Vagina (tissue), 2 donors: ENCODE measurements at places on chromosomes 12 and 14. TPM values are rescaled to one million over a fixed set of nuclear protein-coding genes. Genes with fewer than 3 reads are reported as not detected.

- H3K4me3 ChIP-seq: no peak overlapping the region
- H3K27ac ChIP-seq: no peak overlapping the region
- no peaks in the 10 kb centered on the region for H3K27me3 ChIP-seq
Observed at GRCh38 chr12:119479121-119479561, 114.4 kb upstream of the TMEM233 start.

GRCh38 chr14:101596742-101597141 lies 35.4 kb downstream of the DIO3 start:
- no peak overlapping the region for H3K4me3 ChIP-seq
- no peaks in the 10 kb centered on the region for H3K4me1 ChIP-seq
- no peaks in the 10 kb centered on the region for H3K27me3 ChIP-seq
- no peak overlapping the region for H3K27ac ChIP-seq

DNA sequence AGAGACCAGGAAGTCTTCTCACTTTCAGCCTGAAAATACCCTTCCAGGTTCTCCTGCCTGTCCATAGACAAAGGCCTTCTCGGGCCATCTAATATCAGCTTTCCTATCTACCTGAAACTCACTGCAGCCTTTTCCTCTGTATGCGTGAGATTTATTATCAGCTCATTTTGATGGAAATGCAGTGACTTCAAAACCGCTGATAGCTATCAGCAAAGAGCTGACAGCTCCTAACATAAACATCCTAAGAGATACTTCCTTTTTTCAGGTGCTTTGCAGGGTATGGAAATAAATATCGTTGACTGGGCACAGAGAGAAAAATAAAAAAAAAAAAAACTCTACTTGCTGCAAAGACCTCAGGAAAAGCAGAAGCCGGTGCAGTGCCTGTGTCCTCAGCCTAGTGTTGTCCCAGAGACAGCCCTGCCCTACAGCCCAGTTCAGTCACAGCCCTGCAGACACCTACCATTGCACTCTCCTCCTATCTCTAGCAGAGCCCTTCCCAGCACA lies 215.0 kb upstream of the EGLN3 start:
- no peak for DNase-seq
- no peaks in the 10 kb centered on the region for H3K27me3 ChIP-seq
- no peak overlapping the region for H3K4me3 ChIP-seq
- no peaks in the 10 kb centered on the region for H3K4me1 ChIP-seq
- H3K36me3 ChIP-seq: no peaks in the 10 kb centered on the region

GRCh38 chr12:15334225-15334624 lies 11.9 kb downstream of the PTPRO start:
- no peak overlapping the region for H3K4me3 ChIP-seq
- H3K27me3 ChIP-seq: no peaks in the 10 kb centered on the region
- DNase-seq: no peak
- no peaks in the 10 kb centered on the region for H3K36me3 ChIP-seq
- no peaks in the 10 kb centered on the region for H3K4me1 ChIP-seq

DNA sequence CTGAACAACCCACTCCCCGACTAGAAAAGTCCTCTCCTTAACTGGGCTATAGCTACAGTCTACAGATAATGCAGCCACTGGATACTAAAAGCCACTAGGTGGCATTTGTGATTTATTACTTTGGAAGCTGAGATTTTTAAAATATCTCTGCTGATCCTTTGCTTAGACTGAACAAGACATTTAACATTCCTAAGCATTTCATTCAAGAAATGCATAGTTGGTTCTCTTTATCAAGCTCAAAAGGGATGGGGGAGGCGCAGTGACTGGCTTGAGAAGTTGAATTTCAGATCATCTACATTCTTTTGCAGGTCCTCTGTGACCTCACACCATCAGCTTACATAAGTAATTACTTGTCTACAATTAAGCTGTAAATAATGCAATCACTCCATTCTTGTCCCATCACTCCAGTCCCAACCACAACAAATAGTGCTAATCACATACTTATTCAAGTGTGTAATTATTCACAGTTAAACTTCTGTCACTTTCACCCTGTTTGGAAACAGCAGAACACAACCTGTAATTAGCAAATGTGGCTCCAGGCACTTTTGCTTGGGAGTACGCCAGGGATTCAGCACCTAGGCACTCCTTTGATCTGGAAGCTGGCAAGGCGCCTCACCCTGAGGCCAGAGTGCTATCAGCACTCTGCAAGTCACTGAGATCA lies 203.6 kb downstream of the NOVA1 start:
- H3K27me3 ChIP-seq: no peaks in the 10 kb centered on the region
- H3K27ac ChIP-seq: no peak overlapping the region
- DNase-seq: no peak
- no peaks in the 10 kb centered on the region for H3K36me3 ChIP-seq

DNA sequence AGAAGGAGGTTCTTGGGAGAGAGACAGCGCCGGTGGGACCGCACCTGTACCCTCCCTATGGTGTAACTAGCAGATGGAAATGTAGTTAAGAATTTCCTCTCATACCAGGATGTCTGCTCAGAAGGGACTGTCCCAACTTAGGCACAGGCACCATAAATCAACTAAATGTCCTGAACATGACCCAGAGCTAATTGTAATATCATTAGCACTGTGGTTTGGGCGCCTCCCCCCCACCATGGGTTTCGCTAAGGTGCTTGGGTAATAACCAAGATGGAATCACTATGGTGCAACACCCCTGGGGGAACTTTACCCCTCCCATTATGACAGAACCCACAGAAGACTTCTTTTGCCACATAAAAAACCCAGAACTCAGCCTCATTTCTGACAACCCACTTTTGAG lies 15.9 kb downstream of the ZNF641 start:
- H3K36me3 ChIP-seq: no peaks in the 10 kb centered on the region
- H3K27ac ChIP-seq: no peak overlapping the region
- no peak overlapping the region for H3K4me3 ChIP-seq
- no peaks in the 10 kb centered on the region for H3K27me3 ChIP-seq
- no peaks in the 10 kb centered on the region for H3K4me1 ChIP-seq

GRCh38 chr12:26863515-26863914 lies 30.5 kb upstream of the ITPR2 start:
- H3K4me3 ChIP-seq: no peak overlapping the region
- DNase-seq: no peak
- H3K27me3 ChIP-seq: no peaks in the 10 kb centered on the region
- no peaks in the 10 kb centered on the region for H3K36me3 ChIP-seq
- no peak overlapping the region for H3K27ac ChIP-seq

GRCh38 chr14:59213368-59214315 lies 25.2 kb downstream of the DAAM1 start:
- DNase-seq: no peak
- H3K36me3 ChIP-seq: no peaks in the 10 kb centered on the region
- H3K4me3 ChIP-seq: no peak overlapping the region
- H3K27ac ChIP-seq: peak overlapping the region; percentile 19
- peaks cover 65% of the 10 kb centered on the region for H3K4me1 ChIP-seq
- no peaks in the 10 kb centered on the region for H3K27me3 ChIP-seq

- H3K27me3 ChIP-seq: no peaks in the 10 kb centered on the region
- H3K4me1 ChIP-seq: no peaks in the 10 kb centered on the region
- H3K4me3 ChIP-seq: no peak overlapping the region
- H3K36me3 ChIP-seq: no peaks in the 10 kb centered on the region
- H3K27ac ChIP-seq: no peak overlapping the region
- DNase-seq: no peak
Observed at GRCh38 chr14:78182722-78183121, 12.5 kb downstream of the NRXN3 start.

- no peaks in the 10 kb centered on the region for H3K36me3 ChIP-seq
- no peak overlapping the region for H3K4me3 ChIP-seq
- no peak overlapping the region for H3K27ac ChIP-seq
- no peak for DNase-seq
- no peaks in the 10 kb centered on the region for H3K27me3 ChIP-seq
Observed at GRCh38 chr12:129186952-129187351, 333.7 kb downstream of the GLT1D1 start.

GRCh38 chr14:80078501-80078900 lies 132.8 kb downstream of the DIO2 start:
- H3K27me3 ChIP-seq: no peaks in the 10 kb centered on the region
- H3K4me3 ChIP-seq: no peak overlapping the region
- no peaks in the 10 kb centered on the region for H3K36me3 ChIP-seq
- H3K4me1 ChIP-seq: no peaks in the 10 kb centered on the region

DNA sequence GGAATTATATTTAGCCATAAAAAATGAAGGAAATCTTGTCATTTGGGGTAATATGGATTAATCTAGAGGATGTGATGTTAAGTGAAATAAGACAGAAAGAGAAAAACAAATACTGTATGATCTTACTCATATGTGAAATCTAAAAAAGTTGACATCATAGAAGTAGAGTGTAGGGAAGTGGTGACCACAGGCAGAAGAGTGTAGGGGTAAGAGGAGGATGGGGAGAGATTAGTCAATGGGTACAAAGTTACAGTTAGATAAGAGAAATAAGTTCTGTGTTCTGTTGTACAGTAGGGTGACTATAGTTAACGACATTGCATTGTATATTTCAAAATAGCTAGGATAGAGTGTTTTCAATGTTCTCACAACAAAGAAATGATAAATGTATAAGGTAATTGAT lies 87.0 kb downstream of the TSHR start:
- H3K4me1 ChIP-seq: no peaks in the 10 kb centered on the region
- H3K27ac ChIP-seq: no peak overlapping the region
- H3K36me3 ChIP-seq: no peaks in the 10 kb centered on the region
- no peak for DNase-seq
- no peaks in the 10 kb centered on the region for H3K27me3 ChIP-seq

DNA sequence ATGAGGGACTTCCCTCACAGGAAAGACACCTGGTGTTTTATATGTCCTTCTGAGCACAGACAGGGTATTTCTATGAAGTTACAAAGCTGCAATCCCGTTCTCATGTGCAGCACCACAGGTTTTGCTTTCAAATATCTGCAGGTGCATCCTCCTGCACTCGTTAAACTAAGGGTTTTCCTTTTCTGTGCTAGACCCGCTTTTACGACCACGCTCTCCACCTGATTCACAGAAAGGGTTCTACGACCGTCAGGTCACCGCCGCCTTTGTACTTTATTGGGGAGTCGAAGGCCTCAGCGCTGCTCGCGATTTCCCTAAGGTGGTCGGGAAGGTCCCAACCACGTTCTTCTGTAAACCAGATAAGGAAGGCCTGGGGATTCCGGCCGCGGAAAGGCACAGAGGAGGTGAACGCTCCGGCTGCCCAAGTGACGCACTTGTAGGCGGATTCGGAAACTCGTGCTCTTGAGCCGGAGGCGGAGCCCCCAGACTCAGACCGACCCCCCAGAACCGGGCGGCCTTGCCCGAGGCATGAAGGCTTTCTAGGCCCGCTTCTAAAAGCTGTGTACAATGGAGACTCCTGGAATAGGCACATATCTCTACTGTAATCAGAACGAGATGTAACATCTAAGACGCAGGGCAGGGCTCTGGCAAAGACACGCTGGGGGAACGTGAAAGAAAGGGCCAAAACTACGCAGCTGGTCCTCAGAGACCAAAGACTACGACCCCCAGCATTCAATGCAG lies 995 bp upstream of the HSP90B1 start:
- H3K27ac ChIP-seq: peak overlapping the region; percentile 82
- H3K4me3 ChIP-seq: peak overlapping the region; percentile 95
- H3K27me3 ChIP-seq: no peaks in the 10 kb centered on the region
- DNase-seq: no peak

- H3K4me3 ChIP-seq: no peak overlapping the region
- H3K4me1 ChIP-seq: peaks cover 18% of the 10 kb centered on the region
- DNase-seq: no peak
- H3K27ac ChIP-seq: peak overlapping the region; percentile 55
Observed at GRCh38 chr12:128613837-128614590, 209.7 kb downstream of the SLC15A4 start.

DNA sequence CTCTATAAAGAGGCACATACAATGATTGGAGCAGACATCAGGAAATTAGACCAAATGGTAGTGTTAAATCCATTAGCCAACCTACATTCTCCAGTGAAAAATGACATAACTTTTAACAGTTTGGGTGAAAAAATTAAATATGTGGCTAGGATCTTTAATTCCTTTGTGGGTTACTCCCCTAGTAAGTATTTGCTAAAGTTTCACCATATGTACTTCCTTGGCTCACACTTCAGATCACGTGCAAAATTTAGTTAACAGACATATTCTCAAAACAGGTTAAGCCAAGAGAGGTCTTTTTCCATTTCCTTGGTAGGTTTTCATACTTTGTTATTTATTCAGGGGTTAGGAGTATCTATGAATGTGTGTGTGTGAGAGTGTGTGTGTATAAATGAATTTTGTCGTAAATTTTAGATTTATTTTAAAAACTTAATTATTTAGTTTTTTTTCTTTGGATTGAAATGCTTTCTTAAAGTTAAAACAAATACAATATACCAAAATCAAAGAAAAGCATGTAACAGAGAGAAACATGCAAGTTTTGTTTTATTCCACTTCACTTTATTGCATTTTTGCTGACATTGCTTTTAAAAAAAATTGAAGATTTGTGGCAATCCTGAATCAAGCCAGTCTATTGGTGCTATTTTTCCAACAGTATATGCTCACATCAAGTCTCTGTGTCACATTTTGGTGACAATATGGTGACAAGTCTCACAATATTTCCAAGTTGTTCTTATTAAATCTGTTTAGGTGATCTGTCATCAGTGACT lies 258.7 kb downstream of the FLRT2 start:
- H3K4me1 ChIP-seq: no peaks in the 10 kb centered on the region
- H3K27me3 ChIP-seq: no peaks in the 10 kb centered on the region
- H3K36me3 ChIP-seq: no peaks in the 10 kb centered on the region
- no peak for DNase-seq

- no peak overlapping the region for H3K4me3 ChIP-seq
- no peaks in the 10 kb centered on the region for H3K27me3 ChIP-seq
- peaks cover 9% of the 10 kb centered on the region for H3K4me1 ChIP-seq
Observed at GRCh38 chr14:83974647-83975163, 1555.2 kb upstream of the FLRT2 start.

DNA sequence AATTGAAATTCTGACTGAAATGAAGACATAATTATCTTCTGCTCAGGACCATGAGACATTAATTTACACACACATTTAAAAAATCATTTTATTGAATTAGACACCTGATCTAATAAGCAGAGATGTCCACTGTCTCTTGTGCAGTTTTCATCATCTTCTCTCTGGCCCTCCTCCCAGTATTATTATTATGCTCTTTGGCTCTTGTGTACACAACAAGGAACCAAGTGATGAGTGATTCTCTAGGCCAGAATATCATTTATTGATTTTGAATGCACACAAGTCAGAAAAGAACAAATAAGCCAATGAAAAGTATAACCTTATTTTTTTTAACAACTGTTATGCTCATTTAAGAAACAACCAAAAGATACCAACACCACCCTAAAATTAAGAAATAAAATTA lies 244.7 kb upstream of the KRR1 start:
- no peaks in the 10 kb centered on the region for H3K36me3 ChIP-seq
- H3K4me1 ChIP-seq: no peaks in the 10 kb centered on the region
- no peak overlapping the region for H3K4me3 ChIP-seq
- no peak overlapping the region for H3K27ac ChIP-seq
- no peaks in the 10 kb centered on the region for H3K27me3 ChIP-seq

GRCh38 chr12:105590571-105590970 lies 260.1 kb downstream of the C12orf75 start:
- DNase-seq: no peak
- H3K4me1 ChIP-seq: peaks cover 11% of the 10 kb centered on the region
- no peaks in the 10 kb centered on the region for H3K27me3 ChIP-seq
- H3K4me3 ChIP-seq: no peak overlapping the region

EGLN3 gene
- total RNA-seq: 10.3 TPM

KRT77 gene
- 2.5 TPM for total RNA-seq

ERP27 gene
- total RNA-seq: 2.2 TPM

PIANP gene
- total RNA-seq: 5.6 TPM

RD3L gene
- total RNA-seq: not detected
